ENCODE measurements at places on chromosomes 16 and 17. TPM values are rescaled to one million over a fixed set of nuclear protein-coding genes. Genes with fewer than 3 reads are reported as not detected.
A peak's percentile ranks its signal among the peaks of the same experiment; 100 is the strongest.

- peak; percentile 55 for DNase-seq
Measured at GRCh38 chr16:10895053-10895946, 18.3 kb downstream of the CIITA start.

GRCh38 chr17:28325211-28325610 is 6.2 kb downstream of the TMEM97 start:
- DNase-seq = no peak

The CCL7 gene
- total RNA-seq = not detected

The CACNG3 gene
- not detected for total RNA-seq

DNA sequence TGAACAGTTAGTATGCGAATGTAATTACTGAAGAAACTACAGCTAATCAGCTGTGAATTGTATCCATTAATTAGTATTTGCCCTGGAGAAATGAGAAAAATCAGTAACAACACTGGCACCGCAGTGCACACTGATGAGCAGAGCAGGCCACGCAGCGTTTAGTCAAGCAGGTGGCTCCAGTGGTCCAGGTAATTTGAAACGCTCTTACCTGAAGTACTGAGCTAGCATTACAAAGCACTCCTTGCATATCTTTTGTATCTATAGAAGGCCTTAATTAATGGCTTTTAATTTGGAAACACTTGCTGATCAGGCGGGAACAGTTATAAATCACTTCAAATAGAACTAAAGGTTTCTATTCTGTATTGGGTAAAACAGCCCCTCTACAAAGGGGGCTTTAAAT is 76.4 kb downstream of the TOX3 start:
- DNase-seq = no peak

- DNase-seq = no peak
Measured at GRCh38 chr16:69476920-69477443, 52.6 kb downstream of the CYB5B start.

DNA sequence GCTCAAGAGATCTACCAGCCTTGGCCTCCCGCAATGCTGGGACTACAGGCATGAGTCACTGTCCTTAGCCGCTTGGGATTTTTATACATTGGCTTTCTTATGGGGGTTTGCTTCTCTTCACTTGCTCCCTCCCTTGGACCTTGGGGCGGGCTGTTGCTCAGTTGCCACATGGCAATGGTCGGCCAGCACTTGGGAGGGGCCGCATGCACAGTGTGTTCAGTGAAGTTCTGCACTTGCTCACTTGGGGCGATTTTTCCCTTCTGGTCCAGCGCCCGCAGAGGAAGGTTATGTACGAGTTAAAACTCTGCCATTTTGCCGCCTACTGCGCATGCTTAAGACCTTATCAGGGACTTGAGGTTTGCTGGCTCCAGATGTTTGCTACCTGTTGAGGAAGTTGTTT is 1367.6 kb upstream of the CDH8 start:
- no peak for DNase-seq

DNA sequence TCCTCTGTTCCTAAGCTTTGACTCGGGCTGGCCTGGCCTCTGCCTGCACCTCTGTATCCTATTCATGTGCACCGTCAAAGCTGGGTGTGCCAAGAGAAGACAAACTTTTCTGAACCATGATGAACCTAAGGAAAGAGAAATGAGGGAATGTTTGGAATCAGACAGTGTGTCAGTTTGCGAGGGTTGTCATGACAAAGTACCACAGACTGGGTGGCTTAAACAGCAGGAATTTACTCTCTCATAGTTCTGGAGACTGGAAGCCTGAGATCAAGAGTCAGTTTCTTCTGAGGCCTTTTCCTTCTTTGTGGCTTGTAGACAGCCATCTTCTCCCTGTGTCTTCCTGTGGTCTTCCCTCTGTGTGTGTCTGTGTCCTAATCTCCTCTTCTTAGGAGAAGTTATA is 129.0 kb downstream of the KATNIP start:
- DNase-seq = no peak

The C16orf92 gene
- not detected for total RNA-seq

DNA sequence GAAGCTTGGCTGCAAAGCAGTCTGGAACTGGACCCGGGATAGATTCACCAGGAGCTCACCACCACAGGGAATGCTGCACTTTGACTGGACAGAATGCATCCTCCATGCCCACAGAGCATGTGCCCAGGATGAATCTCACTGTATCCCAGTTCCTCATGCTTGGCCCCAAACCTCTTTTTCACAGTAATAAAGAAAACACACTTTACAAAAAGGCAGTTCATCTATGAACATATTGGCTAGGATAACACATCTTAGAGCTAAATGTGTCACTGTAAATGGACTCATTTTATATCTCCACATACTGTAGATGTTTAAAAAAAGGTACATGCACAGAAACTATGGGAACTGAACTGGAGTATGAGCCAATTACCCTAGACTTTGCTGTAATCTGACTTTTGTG is 266.9 kb downstream of the TOX3 start:
- DNase-seq = no peak

The COA3 gene
- 14.8 TPM for total RNA-seq

- no peak for DNase-seq
Measured at GRCh38 chr17:82911822-82912221, 72.0 kb upstream of the ZNF750 start.

The SGSH gene
- 34.8 TPM for total RNA-seq

- DNase-seq = no peak
Measured at GRCh38 chr17:60445144-60445543, 22.9 kb downstream of the CHCT1 start.

GRCh38 chr17:75950421-75950820 is 9.6 kb upstream of the FBF1 start:
- no peak for DNase-seq

The HERPUD1 gene
- 146 TPM for total RNA-seq

GRCh38 chr16:19361587-19361986 is 56.1 kb upstream of the TMC5 start:
- DNase-seq = no peak

GRCh38 chr16:49089533-49089932 is 192.1 kb downstream of the CBLN1 start:
- DNase-seq = no peak

The G6PC1 gene
- total RNA-seq = not detected

DNA sequence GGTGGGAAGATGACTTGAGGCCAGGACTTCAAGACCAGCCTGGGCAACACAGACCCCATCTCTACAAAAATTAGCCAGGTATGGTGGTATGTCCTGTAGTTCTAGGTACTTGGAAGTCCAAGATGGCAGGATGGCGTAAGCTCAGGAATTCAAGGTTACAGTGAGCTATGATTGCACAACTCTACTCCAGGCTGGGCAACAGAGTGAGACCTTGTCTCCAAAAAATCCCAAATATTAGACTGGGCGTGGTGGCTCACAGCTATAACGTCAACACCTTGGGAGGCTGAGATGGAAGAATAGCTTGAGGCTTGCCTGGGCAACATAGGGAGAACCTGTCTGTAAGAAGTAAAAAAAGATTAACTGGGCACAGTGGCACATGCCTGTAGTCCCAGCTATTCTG is 30.8 kb downstream of the SUZ12 start:
- DNase-seq = no peak

DNA sequence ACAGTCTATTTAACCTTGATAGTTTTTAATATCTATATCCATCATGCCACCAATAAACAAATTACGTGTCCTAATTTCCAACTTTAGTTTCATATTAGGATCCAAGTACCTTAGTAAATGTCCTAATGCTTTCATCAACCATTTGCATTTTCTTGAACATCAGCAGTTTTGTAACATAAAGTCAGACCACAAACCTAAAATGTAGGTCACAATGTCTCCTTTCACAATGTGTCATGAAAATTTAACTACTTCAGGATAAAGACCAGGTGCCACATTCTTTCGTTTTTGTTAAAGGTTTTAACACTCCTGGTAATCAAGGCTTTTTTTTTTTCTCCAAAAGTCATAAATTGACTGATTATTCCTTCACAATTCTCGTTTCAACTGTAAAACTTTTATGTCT is 310.7 kb upstream of the PMFBP1 start:
- no peak for DNase-seq

GRCh38 chr16:79261944-79262552 is 338.5 kb downstream of the MAF start:
- no peak for DNase-seq

The CSH1 gene
- total RNA-seq = 8.3 TPM

Measured in activated naive CD4-positive, alpha-beta T cell treated with anti-CD3 and anti-CD28 coated beads, Interleukin-2, amount 50 U/mL, for 72 hours (primary cell).